ENCODE measurements at places on chromosomes 2 and 18. TPM values are rescaled to one million over a fixed set of nuclear protein-coding genes. Genes with fewer than 3 reads are reported as not detected.

- DNase-seq: no peak
These were observed 30.7 kb upstream of the PTMA start for GRCh38 chr2:231677632-231678104.

DNA sequence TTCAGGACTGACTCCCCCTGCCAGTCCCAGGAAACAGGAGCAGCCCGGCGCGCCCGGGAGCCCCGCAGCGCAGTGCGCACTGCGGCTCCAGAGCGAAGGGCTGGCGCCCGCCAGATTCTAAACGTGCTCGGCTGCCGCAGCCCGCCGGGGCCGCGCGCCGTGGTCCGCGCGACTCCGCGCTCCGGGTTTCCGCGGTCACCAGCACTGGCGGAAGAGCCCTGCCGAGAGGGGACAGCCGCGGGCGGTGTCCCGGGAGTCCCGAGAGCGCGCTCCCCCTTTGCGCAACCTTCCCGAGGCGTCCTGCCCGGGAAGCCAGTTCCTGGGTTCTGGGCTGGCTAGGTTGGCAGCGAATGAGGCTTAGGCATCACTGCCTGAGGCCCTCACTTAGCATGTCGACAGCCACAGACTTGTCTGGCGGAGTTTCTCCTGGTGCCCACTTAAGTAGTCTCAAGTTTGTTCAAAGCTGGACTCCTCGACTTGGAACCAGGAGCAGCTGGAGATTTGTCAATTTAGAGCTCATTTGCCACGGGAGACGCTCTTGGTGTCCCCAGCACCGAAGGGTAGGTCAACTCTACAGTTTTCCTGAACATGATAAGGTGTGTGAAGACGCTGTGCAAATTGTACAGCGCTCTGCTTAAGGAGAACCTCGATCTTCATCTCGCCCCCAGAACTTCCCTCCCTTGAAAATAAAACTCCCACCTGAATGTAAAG is 1.5 kb upstream of the VSNL1 start:
- peak; percentile 74 for DNase-seq

DNA sequence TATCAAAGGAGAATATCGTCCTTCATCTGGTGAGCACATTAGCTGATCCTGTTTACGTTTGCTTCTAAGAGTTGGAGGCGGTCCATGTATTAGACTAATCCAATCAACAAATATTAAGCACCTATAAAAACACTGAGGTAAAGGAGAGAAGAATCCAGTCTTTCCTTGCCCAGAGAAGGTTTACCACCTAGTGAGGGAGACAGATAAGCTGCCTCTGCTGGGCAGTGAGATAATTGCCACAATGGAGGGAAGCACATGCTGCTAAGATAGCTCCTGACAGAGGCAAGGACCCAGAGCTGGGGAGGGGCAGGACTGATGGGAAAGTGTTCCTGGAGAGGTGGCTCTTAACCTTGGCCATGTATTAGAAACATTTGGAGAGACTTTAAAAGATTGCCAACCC is 36.7 kb upstream of the ST8SIA5 start:
- no peak for DNase-seq

DNA sequence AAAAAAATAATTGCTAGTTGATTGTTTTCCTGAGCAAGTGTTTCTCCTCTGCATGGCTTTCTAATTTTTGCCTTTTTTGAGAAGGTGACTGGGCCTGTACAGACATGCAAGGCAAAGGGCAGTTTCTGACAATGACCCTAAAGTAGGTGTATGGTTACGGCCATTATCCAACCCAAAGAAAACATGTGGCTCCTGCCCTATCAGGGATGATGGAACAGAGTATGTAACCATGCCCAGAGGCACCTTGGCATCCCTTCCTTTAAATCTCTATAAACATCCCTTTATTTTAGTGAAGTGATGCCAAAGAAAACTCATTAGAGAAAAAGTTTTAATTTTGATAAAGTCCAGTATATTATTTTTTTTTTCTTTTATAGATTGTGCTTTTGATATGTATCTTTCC is 217.5 kb downstream of the LPIN1 start:
- DNase-seq: no peak

DNA sequence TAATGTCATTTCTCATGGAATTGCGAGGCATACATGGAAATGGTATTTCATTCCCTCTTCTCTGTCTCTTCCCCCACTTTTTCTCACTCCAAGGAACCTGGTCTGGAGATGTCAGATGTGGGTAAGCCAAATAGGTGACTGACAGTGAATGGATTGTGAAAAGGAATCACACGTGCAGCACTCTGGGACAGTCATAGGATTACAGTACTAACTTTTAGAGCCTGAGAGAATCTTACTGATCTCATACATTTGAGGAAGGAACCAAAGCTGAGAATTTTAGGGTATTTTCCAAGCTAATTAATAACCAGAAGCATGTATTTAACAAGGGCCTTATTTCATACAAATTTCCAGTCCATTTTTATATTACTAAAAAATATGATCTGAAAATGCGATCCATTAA is 58.1 kb upstream of the ERBB4 start:
- no peak for DNase-seq

- DNase-seq: no peak
These were observed 1060.8 kb downstream of the CNTNAP5 start for GRCh38 chr2:125085904-125086303.

- no peak for DNase-seq
These were observed 119.9 kb downstream of the ETAA1 start for GRCh38 chr2:67516899-67517530.

GRCh38 chr2:620471-621302 is 56.5 kb downstream of the TMEM18 start:
- DNase-seq: no peak

DNA sequence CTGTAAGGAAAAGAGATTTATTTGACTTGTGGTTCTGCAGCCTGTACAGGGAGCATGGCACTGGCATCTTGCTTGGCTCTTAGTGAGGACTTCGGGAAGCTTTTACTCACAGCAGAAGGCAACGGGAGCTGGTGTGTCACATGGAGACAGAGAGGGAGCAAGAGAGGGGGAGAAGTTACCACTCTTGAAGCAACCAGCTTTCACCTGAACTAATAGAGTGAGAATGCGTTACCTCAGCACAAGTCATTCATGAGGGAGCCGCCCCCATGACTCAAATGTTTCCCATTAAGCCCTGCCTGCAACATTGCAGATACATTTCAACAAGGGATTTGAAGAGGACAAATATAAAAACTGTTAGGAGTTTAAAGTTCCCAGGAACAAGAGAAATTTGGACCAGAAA is 190.0 kb downstream of the CYRIA start:
- no peak for DNase-seq

DNA sequence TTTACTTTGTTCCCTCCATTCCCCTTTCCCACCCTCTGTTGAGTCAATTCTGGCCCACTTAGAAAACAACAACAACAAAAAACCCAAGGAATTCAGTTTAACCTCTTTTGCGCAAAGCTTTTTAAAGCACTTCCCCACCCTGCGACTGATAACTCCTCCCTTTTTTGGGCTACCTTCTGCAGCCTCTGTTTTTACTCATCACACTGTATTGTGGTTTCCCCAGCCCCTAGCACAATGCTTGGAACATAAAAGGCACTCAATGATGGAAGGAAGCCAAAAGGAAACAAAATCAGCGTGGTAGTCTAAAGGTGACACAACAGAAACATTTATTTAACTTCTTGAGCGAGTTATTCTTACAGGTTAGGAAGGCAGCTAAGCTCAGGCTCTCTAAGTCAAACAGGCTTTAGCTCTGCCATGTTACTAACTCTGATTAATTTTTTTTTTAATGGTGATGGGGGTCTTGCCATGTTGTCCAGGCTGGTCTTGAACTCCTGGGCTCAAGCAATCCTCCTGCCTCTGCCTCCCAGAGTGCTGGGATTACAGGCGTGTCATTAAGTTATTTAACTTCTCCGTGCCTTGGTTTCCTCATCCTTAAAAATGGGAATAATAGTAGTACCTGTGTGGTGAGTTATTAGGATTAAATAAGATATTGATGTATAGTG is 1.3 kb downstream of the CEP68 start:
- no peak for DNase-seq

DNA sequence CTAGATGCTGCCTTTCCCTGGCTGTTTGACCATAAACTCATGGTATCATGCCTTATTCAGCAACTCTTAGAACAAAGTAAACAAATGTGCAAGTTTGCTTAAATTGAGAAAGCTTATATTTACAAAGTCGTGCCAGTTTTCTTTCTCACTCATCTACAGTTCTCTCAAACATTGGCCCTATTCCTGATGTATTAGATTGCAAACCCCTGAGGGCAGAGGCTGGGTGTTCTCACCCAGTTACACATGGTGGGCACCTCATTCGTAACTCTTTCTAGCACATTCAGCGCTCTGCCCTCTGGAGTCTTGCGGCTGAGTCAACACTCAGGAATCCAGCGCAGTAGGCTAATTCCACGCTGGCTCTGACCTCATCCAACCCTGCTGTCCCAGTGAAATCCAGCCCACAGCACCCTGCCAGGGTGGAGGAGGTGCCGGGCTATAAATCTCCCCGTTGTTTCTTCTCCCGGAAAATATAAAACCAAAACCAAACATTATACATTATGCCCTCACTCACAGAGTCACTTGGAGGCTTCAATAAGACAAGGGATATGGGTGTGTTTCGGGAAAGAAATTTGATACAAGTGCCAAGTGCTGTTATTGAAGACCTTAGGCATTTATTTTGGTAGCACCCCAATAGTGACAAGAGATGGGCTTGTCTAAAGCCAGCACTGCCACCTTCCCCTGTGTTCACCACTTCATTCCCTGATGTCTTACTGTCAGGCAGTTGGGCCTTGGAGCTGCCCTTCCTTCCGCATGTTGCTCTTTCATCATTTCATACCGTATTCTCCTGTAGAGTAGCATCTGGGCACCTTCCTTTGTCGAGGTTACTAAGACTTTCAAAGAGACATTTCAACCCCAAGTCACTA is 287.4 kb downstream of the PRKCE start:
- peak; percentile 58 for DNase-seq

DNA sequence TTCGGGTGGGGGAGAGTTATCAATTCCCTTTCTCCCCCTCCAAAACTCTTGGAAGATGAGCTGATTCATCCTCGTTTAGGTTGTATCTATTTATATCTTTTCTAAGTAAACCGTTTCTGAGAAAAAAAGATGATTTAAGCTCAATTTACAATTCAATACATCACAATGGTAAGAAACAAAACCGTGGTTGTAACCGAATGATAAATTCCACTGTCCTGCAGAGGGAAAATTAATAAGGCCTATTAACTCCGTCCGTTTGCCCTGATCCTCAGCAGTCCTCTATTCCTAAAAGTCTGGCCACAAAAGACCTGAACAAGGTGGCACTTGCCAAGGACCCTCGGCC is 286.2 kb downstream of the TCF4 start:
- no peak for DNase-seq

GRCh38 chr2:151238527-151239487 is 22.9 kb downstream of the RBM43 start:
- peak; percentile 59 for DNase-seq

DNA sequence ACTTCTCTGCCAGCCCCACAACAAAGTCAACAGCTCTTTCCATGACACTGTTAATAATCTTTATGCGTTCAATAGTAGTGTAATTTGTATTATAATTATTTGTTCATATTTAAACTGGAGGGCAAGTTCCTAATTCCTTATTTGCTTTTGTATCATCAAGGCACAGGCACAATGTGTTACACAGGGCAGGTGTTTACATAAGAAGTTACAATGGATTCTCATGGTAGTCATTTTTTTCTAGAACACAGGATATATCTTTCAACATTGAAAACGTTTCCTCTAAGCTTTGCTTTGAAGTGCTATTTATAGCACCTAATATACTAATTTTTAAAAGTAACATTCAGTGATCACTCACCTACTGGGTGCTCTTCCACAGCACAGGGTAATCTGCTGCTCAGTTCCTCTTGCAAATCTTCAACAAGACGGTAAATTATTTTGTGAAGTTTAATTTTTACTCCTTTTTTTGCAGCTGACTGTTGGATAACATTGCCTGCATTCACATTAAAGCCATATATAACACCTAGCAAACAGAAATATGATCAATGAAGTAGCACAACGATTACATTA is 7.3 kb downstream of the RPS27A start:
- DNase-seq: no peak

DNA sequence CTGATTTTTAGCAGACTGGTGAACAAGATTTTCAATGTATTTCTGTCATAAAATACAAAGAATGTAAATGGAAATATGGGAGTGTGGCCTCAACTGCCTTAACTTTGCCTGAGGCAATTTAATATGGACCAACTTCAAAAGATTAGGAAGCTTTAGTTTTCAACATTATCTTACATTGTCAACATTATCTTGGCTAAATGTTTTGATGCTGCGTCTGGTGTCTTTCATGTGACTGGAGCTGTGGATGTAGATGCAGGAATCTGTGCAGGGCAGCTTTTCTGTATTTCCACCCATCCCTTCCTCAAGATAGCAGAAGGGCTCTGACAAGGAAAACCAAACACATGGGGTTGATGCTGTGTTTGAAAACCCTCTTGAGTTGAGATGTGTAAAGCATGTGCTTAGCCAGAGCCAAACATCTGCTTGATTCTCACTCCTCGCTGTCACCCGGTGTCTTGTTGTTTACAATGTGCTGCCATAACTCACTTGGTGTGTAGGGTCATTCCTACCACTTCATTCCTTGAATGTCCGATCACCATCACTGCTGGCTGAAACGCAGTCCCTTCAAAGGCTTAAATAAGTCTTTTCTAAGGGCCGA is 33.0 kb downstream of the COPS8 start:
- no peak for DNase-seq

DNA sequence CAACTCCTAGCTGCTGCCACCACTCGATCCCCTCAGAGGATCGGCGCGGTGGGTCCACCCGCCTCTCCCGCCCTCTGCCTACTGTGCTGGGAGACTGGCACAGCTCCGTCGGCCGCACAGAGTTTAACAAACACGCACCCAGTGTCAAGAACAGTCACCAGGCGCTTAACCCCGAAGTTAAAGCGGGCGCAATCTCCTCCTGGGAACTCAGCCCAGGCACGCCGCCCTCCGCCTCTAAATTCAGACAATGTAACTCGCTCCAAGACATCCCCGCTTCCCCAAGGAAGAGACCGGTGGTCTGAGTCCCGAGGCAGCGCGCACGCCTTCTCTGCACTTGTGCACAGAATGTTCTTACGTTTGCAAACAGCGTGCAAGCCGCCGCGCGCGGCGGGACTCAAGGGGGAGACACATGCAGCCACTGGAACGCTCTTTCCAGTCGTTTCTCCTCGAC is 533 bp downstream of the CXCR4 start:
- peak; percentile 33 for DNase-seq

- no peak for DNase-seq
These were observed 433.1 kb upstream of the MAP2 start for GRCh38 chr2:208990716-208991115.

GRCh38 chr2:42768706-42769256 is 4.8 kb upstream of the OXER1 start:
- no peak for DNase-seq

INHA gene
- 2.4 TPM for polyA plus RNA-seq

C2orf80 gene
- 0.33 TPM for polyA plus RNA-seq

FBXO36 gene
- 6.9 TPM for polyA plus RNA-seq

PTPRN gene
- polyA plus RNA-seq: 0.57 TPM

DLX1 gene
- 0.25 TPM for polyA plus RNA-seq

TEX44 gene
- not detected for polyA plus RNA-seq

ADCYAP1 gene
- polyA plus RNA-seq: not detected

FARSB gene
- 21.6 TPM for polyA plus RNA-seq

LYG1 gene
- polyA plus RNA-seq: 3.0 TPM

EVX2 gene
- polyA plus RNA-seq: not detected

NOL4 gene
- 1.8 TPM for polyA plus RNA-seq

GCKR gene
- polyA plus RNA-seq: not detected
